Erythroblast (primary cell): ENCODE measurements at places on chromosomes 2 and 18.

DNA sequence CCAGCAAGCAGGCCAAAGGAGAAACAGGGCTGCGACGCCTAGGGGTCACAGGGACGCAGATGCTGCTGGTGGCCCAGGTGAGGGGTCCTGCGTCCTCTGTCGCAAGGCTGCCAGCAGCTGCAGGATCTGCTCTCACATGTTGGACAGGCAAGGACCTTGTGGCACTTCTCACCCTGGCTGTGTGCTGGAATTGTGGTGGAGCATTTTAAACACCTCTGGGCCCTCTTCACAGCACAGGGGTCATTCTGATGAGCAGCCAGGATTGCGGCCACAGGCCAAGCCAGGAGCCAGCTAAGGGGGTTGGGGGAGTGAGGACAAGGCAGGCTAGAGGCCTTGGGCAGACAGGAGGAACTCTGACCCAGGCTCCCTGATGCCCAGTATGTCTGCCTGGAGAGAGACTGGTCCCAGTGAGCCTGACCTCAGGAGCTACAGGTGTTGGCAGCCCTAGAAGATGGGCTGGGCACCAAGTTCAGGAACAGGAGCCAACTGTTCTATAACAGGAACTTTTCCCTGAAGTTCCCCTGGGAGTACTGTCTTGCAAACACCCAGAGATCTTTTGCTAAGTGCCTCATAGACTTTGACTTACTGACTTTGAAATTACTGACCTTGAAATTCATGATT, 40.2 kb downstream of the EFR3B start:
- no peak for DNase-seq

DNA sequence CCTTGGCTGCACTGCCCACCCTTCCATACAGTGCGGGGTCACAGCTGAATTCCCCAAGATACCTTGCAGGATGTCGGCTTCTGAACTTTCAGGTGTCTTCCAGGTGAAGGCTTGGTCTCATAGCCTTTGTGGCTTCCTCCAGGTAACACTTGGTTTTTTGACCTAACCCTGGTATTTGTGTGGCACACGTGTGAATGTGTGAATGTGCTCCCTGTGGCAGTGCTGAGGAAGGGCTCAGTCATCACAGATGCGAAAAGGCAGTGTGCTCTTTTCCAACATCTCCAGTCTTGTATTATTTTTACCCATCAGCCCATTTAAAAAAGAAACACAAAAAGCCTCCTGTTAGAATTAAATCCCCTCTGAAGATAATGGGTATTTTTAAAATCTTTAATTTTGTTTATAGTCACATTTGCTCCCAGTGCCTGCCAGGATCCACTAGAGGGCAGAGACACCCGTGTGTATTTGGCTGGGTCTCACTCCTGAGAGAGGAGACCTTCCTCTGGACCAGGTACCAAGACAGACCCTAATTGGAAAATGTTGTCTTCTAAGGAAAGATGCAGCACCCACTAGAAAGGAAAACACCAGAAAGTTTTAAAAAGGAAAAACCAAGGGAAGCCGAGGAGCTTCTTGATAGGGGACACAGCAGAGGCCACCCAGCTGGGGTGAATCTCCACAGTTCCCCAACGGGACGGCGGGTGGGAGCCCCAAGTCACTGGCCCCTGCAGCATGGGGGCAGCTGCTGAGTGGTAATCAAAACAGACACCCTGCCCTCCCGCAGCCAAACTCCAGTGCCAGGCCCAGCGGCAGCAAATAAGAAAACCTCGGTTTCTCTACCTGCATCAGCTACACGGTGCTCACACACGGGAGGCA, 27.7 kb downstream of the FAM110C start:
- DNase-seq, result no peak

GRCh38 chr18:33051407-33051806, 278.6 kb upstream of the KLHL14 start:
- no peak for DNase-seq

GRCh38 chr2:3021720-3022119, 355.9 kb downstream of the EIPR1 start:
- DNase-seq, result no peak

- no peak for DNase-seq
Measured at GRCh38 chr2:148726228-148726627, 81.7 kb downstream of the EPC2 start.

DNA sequence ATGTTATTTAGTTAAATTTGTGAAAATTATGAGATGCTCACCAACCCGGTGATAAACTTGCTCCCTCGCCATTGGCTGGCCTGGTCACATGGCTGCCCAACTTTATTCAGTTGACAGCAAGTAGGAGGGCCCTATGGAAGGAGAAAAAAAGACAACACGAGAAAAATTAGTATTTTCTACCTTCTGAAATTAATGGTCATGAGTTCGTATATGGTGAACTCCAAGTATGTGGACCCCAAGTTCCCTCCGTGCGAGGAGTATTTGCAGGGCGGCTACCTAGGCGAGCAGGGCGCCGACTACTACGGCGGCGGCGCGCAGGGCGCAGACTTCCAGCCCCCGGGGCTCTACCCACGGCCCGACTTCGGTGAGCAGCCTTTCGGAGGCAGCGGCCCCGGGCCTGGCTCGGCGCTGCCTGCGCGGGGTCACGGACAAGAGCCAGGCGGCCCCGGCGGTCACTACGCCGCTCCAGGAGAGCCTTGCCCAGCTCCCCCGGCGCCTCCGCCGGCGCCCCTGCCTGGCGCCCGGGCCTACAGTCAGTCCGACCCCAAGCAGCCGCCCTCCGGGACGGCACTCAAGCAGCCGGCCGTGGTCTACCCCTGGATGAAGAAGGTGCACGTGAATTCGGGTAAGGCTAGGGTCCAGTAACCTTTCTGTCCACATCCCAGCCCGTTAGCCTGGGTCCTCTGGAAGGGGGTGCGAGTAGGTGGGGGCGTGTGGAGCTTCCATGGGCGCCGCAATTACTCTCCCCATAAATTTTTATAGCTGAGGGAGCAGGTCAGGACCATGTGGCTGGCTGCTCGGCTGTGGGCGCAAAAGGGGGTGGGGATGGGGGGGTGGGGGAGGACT, at the start of gene HOXD4:
Gene HOXD4 (plus strand): TSS at position 109 of the 846 bp plus-strand sequence. CDS start 84 bp downstream, at position 193.
- no peak for DNase-seq

DNA sequence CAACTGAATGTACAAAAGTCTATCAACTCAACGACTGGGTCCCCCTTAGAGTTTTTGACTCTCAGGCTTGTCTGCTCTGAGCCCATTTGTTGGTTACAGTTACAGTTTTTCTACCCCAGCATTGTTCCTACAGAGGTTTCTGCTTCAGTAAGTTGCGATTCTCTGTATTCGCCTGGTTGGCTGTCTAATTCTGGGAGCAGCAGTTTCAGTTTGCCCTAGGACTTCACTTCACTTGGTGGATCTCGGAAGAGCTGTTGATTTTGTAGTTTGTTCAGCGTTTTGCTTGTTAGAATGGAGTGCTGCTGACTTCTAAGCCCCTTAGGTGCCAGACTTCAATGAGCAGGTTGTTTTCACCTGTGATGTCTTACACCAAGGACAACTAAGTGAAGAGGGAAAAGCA, 296.5 kb upstream of the EPAS1 start:
- DNase-seq, result no peak

DNA sequence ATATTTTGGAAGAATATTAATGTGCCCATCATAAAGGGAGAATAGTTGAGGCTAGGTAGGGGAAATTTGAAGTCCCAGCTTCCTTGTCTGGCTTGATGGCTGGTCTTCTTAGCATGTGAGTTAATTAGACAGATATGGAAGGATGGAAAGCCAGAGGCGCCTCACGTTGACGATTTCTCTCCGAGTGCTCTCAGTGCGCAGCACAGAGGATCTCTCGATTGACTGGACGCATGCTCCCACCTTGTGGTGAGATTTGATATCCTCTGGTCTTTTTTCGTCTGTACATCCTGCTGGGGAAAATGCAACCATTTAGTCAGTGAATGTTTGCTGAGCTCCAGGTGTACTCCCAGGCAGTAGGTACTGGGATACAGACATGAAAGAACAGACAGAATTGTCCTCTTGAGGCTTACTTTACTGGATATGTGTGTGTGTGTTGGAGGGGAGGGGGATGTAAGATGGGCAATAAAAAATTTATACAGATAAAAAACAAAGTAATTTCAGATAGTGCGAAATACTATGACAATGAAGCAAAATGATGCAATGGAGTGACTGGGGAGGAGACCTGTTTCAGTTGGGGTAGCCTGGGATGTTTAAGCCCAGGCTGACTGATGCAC, 66.9 kb upstream of the ZNG1B start:
- DNase-seq, result no peak

GRCh38 chr18:41886126-41886807, 68.8 kb upstream of the PIK3C3 start:
- no peak for DNase-seq

- DNase-seq, result no peak
Measured at GRCh38 chr18:74395006-74395405, 62.1 kb downstream of the DIPK1C start.

DNA sequence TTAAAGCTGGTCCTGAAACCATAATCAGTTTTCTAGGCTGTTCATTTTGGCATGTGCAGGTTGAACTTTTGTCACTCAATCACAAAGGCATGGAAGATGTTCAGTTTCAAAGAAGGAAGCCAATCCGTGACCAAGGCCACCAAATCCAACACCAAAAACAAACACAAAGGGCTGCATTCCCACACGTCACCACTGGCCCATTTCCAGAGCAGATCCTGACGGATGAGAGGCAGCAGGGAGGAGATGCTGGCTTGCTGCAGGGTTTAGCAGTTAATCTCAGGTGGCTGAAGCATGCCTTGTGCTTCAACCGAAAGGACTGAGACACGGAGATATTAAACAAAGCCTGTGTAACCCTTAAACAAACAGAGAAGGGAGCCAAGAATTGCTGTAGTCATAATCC, 191.9 kb upstream of the CTAGE1 start:
- DNase-seq, result no peak

DNA sequence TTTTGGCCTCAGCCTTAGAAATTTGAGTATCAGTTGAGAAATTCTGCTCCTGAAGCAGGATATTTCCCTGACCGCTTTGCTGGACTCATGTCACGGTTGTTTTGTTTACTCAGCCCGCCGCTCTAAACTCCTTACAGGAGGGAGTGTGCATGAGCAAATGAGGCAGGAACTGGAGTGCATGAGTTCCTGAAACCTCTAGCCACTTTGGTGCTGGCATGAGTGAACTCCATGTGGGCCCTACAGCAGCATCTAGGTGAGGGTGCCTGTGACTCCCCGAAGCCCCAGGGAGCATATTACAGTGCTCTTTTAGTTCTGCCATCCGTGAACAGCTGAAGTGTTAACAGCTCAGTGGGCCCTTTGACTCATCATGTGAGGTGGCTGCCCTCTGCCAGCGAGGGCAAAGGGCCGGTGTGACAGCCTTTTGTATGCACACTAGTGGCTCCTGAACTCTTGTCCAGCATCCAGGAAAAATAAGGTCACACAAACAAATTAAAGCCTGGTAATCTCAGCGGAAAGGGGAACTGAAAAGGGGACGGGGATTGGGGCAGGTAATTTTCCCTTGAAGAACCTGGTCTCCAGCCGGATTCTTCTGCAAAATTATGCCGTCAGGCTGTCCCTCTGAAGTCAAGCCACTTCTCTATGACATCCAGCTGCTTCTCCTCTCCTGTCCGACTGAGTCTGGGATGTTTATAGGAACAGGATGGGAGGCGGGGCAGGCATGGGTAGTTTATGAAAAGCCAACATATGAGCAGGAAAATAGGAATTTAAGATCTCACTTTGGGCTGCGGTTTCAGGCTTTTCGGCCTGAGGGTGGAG, 1668.7 kb downstream of the SUCLG1 start:
- DNase-seq, result no peak
